ENCODE measurements at places on chromosomes 13 and 19.

- no peak for DNase-seq
These were observed 14.4 kb upstream of the ZNF442 start for GRCh38 chr19:12379732-12380443.

DNA sequence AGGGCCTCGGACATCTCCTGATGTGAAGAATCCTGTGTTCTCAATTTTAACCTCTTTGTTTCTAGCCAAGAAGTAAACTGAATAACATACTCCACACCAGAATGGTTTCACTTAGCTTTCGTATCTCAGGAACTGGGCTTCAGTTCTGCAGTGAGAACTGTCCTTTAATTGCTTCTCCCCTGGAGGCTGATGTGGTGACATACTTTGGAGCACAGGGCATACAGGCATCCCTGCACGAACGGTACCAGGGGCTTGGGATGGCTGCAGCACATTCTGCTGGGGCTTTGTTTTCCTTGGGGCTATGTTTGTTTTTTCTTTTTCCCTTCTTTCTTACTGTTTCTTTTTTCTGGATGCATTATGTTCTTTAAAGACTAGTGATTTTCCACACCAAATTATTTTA is 230.5 kb downstream of the TM9SF2 start:
- no peak for DNase-seq

DNA sequence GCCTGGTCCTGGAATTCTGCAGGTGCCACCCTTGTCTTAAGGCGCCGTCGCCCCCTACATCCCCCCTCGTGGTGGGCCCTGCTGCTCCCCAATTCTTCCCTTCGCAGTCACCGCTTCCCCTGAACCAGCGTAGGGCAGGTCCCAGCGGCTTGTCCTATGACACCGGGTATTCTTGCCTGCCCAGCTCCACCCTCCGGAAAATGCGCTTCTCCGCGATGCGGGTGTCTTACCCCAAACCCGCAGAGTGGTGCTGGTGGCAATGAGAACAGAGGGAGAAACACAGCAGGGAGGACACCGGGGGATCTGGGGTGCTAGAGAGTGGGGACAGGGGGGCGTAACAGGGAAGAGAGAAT is 9.0 kb downstream of the ZNF808 start:
- peak; percentile 16 for DNase-seq

- no peak for DNase-seq
These were observed 21.2 kb upstream of the SLC7A10 start for GRCh38 chr19:33246709-33247440.

- DNase-seq, result no peak
These were observed 1065.8 kb upstream of the MIR17HG start for GRCh38 chr13:90281709-90282108.

DNA sequence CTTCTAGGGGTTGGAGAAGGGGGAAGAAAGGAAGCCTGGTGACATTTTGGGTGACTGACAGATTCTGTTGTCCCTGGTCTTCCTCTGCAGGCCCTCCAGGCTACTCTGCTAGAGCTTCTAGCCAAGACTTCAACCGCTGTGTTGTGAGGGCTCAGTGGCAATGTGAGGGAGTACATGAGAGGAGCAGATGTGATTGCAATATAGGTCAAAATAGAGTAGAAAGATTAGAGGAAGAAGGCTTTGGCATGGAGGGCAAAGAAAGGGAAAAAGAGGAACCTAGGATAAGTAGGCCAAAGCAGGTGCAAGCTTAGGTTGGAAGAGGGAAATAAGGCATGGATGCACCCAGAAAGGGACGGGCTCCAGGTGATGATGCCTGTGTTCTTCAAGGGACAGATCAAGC is 216.9 kb downstream of the RGCC start:
- no peak for DNase-seq

DNA sequence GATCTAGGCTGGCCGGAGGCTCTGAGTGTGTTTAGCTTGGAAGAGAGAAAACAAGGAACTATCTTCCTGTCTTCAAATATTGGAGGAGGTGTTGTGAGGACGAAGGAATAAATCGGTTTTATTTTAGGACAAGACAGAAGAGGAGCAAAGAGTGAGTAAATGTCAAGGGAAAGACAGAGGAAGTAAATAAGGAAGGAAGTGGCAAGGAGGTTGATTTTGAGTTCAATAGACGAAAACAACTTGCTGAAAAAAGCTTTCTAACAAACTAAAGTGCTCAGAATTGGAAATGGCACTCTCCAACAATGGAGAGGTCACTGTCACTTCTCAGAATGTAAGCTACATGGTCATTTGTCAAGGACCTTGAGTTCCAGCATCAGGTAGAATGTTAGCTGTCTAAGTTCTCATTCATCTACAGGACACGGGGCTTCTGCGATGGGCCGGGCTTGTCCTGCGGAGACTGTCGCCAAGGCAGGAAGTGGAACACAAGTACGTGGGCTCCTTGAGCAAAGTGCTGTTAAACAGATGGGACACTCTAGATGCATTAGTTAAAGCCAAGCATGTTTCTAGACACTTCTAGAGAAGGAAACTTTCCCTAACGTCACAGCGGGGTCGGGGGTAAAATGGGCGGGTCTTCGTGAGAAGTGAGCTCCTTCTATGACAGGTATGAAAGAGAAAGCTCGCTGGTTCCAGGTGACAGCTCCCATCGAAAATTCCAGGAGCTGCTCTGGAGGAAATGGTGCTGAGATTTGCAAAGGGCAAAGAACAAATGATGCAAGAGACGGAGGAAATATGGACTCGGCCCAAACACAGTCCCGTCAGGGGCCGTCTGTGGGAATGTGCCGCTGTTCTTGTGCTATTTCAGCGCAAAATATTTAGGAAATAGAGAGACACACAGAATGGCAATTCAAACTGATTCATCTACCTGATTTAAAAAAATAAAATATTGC is 103.9 kb upstream of the UBL3 start:
- DNase-seq, result no peak

- DNase-seq, result no peak
These were observed 27.6 kb downstream of the SLC6A16 start for GRCh38 chr19:49297403-49297802.

- DNase-seq, result no peak
These were observed 11.1 kb downstream of the DDA1 start for GRCh38 chr19:17320435-17320834.

GRCh38 chr19:17671906-17672305 is 16.2 kb downstream of the UNC13A start:
- DNase-seq, result peak; percentile 41

DNA sequence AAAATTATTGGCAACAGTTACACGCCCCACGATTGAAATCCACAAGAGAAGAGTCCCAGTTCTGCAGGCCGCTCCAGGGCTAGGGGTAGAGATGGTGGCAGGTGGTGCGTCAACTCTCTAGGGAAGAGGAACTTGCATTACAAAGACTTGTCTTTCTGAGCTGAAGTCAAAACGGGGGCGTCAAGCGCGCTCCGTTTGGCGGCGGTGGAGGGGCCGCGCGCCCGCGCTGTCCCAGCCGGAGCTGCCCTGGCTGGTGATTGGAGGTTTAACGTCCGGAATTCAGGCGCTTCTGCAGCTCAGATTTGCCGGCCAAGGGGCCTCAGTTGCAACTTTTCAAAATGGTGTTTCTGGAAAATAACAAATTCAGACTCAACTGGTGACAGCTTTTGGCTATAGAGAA is 38.9 kb downstream of the SOX1 start:
- no peak for DNase-seq

DNA sequence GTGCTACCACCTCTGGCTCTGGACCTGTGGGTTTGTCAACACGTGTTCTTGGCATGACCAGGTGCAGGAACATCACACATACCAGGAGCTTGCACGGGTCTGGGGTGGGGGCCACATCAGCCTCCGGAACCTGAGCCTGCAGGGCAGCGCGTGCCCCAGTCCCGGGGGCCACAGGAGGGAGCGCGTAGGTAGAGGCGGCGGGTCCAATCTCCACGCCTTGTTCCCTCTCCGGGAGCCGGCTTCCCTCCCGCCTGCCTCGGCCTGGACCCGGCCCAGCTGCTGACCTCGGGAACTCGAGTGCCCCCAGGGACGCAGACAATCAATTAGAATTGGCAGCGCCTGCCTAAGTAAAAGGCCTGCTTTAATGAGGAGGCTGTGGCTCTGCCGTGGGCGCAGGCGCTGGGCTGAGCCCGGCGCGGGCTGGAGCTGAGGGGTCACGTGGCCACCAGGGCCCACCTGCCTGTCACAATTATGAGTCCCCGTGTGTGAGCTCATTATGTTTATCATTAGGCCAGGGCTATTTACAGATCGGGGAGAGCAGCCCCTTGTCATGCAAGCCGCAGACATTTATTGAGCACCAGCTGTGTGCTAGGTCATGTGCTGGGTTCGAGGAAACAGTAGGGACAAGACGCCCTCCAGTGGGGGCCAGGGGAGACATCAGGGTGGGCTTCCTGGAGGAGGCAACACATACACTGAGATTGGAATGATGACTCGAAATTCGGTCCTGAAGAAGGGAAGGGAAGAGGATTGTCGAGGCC is 32.2 kb upstream of the TNFAIP8L1 start:
- DNase-seq, result peak; percentile 43

DNA sequence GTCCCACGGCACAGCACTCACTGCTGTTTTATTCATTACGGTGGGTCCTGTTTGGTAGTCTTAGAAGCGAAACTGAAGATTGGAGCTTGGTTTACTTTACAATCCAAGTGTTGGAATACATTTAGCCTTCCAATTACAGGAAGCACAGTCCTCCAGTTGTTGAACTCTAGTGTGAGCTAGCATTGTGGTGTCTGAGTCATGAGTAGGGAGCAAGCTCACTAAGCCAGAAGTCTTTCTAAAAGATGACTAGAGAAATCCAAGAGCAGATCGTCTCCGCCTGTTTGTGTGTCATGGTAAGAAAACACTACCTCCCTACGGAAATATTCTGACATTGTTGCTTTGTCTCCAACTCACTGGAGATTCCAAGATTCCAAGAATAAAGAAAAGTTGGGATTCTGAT is 10.1 kb upstream of the SHISA2 start:
- peak; percentile 75 for DNase-seq

- DNase-seq, result no peak
These were observed 2.1 kb upstream of the EFNB2 start for GRCh38 chr13:106537521-106537920.

GRCh38 chr19:47658431-47659348 is 49.8 kb downstream of the BICRA start:
- DNase-seq, result no peak

GRCh38 chr19:47112166-47112996 is 1.2 kb downstream of the ZC3H4 start:
- peak; percentile 78 for DNase-seq

DNA sequence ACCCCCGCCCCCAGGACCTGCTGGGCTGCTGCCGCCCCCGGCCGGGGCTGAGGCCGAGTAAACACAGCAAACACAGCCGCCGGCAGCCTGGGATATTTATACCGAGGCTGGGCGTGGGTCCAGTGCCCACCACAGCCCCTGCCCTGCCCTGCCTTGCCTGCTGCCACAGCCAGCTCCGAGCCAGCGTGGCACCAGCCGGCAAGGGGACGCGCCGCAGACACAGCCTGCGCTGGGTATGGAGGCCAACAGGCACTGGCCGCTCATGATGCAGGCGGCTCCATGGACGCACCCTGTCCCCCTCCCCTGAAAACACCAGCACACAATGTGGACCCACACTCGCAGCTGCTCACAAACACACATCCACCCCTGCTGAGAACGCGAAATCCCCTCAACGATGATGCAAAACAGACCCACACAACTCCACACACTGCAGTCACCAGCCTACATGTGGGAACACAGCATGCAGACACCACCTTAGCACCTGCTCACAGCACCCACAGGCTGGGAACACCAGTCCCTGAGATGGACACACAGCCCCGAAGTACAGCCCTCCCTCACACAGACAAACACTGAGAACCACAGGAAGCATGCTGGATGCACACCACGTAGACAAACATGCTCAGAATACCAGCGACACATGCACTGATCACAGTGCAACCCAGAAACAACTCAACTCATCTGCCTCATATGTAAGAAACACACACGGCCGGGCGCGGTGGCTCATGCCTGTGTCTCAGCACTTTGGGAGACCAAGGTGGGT is 16.2 kb downstream of the CCDC97 start:
- DNase-seq, result peak; percentile 47

DNA sequence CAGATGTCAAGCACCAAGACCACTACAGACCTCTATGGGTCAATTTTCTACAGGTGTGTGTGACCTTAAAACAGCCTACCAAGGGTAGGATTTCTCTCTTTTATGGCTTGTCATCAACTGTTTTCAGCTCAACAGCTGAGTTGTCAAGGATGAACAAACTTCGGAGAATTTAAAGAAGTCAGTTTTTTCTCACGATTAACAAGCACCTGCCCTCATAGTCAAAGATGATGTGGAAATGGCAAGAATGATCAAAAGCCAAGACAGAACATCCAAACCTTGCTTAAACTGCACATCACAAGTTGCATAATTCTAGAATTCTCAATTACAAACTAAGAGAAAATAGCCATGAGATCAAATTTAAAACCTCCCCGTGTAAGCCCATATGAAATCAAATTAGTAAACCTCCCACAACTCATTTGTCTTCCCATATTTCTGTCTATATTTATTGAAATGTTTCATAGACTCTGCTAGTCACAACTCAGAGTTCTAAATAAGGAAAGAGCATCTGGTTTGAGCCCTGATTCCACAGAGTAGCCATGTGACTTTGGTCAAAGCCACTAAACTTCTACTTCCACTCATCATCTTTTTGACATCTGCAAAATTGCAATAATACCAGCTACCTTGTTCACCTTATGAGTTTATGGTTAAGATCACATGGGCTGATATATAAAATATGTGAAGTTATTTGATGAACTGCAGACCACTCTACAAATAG is 521.5 kb upstream of the HTR2A start:
- no peak for DNase-seq

DNA sequence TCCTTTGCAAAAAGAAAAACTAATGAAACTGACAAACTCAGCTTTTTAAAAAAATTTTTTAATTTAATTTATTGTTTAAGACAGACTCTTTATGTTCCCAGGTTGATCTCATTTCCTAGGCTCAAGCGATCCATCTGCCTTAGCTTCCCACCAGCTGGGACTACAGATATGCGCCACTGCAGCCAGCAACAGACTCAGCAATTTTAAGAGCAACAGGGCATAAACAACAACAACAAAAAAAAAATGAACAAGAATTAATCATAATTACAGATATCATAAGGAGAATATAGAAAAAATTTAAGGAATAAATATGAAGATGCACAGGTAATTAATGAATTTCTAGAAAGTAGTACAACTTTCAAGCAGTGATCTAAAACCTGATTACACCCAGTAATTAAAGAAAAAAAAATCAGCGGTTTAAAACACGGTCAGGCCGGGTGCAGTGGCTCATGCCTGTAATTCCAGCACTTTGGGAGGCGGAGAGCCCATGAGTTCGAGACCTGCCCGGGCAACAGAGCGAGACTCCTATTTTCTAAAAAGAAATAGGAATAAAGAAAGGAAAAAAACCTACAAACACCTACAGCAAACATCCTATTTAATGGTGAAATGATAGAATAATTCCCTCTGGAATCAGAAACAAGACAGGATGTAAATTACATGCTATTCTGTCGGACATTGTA is 1.4 kb downstream of the ZNF699 start:
- DNase-seq, result no peak

- DNase-seq, result no peak
These were observed 258.5 kb downstream of the FGF9 start for GRCh38 chr13:21929400-21929799.

DNA sequence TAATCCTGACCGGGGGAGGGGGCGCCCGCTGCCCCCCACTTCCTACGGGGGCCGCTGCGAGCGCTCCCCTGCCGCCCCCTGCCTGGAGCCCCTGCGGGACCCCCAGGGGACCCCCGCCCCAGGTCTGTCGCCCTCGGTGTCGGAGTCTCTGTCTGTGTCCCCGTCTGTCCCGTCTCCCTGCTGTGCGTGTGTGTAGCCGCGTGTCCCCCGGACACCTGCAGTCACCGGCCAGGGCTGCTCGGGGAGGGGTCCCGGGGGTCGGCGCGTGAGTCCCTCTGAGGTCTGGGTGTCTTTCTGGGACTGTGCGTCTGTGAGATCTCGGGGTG is 7.7 kb upstream of the NFIC start:
- DNase-seq, result no peak

GRCh38 chr13:76091076-76091475 is 454.9 kb downstream of the LMO7 start:
- no peak for DNase-seq

Data from AG20443 (cell line).